ENCODE measurements at places on chromosomes 7 and 10.

- no peak for DNase-seq
These were observed 15.7 kb upstream of the SEMA3A start for GRCh38 chr7:84210301-84210700.

GRCh38 chr7:85172530-85172941 lies 14.3 kb downstream of the SEMA3D start:
- no peak for DNase-seq

- no peak for DNase-seq
These were observed at the start of gene LDB3 for GRCh38 chr10:86668297-86669165. Gene LDB3 (plus strand): TSS chr10:86668511. CDS start chr10:86668692, 181 bp downstream.

DNA sequence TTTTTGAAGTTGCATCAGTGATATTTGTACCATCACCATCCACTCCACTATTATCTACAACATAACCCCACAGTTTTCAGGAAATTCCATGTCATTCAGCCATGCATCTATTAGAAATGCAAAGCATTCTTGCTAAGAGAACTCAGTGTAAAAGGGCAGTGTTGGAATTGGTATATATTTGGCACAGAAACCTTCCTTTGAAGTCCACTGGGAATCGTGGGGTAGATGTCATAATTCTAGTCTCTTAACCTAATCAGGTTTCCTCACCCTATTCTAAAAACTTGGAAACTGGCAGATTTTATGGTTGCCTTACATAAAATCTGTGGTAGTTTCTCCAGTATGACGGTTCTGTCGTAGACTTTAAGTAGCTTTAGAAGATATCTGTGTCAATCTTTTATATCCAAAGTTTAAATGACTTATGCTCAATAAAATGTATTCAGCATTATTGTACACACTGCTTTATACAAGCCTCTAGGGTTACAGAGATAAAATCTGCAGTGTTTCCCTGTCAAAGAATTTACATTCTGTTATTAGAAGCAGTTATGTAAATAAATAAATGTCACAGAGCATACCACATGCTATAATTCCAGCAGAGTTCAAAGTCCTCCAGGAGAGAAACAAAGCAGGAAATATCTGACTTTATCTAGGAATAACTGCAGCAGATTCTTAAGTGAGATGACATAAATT lies 704.4 kb upstream of the CELF2 start:
- no peak for DNase-seq

- DNase-seq, result no peak
These were observed 316.7 kb downstream of the LRRTM3 start for GRCh38 chr10:67242528-67242927.

GRCh38 chr10:104297697-104298660 lies 29.0 kb downstream of the GSTO2 start:
- no peak for DNase-seq

DNA sequence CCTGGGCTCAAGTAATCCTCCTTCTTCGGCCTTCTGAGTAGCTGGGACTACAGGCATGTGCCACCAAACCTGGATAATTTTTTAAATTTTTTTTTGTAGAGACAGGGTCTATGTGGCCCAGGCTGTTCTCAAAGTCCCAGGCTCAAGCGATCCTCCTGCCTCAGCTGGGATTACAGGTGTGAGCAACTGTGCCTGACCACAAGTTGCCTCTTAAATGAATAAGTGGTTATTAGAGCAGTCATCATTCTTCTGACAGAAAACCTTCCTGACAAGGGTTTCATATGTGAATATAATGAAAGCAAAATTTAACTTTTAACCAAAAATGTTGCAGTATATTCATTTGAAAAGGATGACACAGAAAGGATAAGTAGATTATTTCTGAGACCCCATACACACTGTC lies 532.5 kb downstream of the GRM8 start:
- DNase-seq, result no peak

DNA sequence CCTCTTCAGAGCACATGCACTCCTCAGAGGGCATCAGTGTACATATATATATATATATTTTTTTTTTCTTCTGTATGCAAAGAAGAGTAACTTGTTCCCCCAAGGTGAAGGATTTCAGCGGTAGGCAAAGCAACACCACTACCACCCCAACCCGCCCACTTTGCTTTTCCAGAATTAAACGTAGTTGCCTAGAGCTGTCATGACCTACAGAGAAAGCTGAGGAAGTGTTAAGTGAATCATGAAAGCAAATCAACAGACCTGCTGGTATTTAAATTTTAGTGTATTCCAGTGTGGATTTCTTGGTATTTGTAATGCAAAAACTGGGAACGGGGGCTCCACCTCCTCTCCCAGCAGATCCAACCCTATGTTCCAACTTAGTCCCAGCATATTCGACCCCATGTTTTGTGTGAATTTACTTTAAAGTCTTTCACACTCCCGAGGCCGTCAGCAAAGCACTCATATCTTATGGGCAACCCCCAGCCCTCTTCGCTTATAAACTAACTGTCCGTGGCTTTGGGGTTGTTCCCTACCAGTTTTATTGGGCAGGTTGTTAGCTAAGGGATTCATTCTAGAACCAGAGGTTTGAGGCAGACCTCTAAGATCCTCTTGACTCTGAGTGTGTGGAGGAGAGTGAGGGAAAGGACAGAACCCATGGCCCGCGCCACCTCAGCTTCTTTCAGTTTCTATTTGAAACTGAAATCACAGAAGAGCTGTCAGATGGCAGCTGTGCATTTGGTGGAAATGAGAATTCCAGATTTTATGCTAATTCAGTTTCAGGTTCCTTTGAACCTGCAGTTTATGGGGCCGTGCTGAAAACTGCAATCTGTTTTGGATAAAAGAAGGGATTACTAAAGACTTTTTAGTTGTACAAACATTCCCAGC lies 450.2 kb upstream of the GALNT17 start:
- DNase-seq, result no peak

DNA sequence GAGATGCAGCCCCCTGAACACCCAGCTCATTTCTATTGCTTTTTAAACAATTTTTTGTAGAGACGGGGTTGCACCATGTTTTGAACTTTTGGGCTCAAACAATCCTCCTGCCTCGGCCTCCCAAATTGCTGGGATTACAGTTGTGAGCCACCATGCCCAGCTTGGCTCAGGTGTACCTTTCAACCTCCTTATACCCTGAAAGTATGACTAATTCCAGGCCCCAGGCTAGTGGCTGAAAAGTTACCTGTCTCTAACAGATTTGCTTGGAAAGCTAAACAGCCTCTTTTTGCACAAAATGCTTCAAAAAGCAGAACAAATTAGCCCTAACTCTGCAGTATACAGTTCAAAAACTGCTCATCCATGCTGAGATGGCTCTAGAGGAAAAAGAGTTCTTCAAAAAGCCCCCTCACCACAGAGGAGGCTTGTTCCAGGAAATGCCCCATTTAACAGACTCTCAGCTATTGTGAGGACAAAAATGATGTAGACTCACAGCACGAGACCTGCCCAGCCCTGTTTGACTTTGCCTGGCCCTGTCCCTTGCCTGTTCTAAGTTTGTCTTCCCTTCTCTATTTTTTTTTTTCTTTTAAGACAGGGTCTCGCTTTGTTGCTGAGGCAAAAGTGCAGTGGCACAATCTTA lies 13.4 kb upstream of the AP1S1 start:
- DNase-seq, result no peak

DNA sequence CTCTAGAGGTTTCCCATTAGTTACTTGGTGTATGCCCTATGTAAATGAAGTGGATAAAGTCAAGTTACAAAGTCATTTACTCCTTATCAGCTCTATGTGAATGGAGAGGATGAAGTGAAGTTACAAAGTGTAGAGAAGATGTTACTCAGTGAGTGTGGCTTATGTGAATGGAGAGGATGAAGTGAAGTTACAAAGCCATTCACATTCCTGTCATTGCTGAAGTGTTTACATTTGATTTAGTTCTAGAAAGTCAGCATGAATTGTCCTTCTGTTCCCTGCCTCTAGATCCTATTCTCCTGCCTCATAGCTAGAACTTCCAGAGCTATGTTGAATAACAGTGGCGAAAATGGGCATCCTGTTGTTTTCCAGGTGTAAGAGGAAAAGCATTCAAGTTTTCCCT lies 880.1 kb downstream of the DNAJB9 start:
- no peak for DNase-seq

GRCh38 chr10:44306147-44306710 lies 78.7 kb downstream of the CXCL12 start:
- peak; percentile 1 for DNase-seq

- no peak for DNase-seq
These were observed 6.0 kb upstream of the TAS2R38 start for GRCh38 chr7:141979568-141979967.

GRCh38 chr10:84269773-84270172 lies 24.9 kb downstream of the RGR start:
- no peak for DNase-seq

DNA sequence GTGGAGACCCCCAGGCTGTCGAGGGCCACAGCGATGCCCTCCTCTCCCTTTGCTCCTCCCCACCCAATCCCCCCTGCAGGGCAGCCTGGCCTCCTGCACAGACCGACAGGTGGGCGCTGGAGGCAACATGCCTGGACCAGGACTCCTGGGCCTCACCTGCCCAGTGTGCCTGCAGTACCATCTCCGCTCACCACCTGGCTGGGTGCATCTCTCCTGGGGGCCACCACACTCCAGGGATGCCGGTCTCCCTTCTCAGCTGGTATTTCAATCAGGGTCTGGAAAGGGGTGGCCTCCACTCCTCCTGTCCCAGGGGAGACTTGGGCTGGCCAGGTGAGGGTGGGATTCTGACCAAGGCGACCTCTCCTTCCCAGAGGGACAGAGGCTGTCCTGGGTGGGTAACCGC lies 17.2 kb upstream of the CFAP46 start:
- DNase-seq, result no peak

DNA sequence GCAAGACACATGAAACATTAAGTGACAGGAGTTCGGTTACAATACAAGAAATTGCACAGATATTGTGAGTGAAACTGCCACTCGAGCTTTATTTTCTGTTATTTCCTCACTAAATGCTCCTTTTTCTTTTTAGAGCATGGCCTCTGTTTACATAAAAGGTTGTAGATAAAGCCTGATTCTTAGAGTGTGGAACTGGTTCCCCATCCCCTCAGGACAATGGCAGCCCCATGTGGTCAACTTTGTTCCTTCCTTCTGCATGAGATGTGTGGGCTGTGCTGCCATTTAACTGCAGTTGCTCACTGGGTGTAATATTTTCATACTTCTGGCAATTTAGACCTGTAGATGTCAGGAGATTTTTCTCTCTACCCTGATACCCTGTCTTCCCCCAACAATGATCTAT lies 70.2 kb downstream of the LRGUK start:
- DNase-seq, result no peak

DNA sequence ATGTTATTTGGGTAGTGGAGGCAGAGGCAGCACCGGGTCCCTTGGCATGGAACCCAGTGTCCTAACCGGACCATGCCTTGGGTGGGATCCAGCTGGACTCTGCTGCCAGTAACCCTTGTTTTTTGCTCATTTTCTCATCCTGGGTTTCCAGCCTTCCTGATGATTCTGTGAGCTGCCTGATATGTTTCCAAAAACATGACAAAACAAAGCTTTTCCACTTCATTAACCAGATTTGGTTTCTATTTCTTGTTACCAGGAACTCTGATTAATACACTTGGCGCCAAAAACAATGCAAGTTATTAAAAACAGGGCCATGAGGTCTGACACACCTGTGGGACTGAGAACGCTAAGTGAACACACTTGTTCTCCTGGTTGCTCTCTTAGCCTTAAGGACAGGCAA lies 32.8 kb upstream of the DLG5 start:
- no peak for DNase-seq

GRCh38 chr10:71333129-71333887 lies 14.2 kb downstream of the SLC29A3 start:
- no peak for DNase-seq

- no peak for DNase-seq
These were observed at the start of gene HECW1 for GRCh38 chr7:43112459-43112940. Gene HECW1 (plus strand): TSS chr7:43112647. CDS start chr7:43243906, 131,259 bp downstream.

DNA sequence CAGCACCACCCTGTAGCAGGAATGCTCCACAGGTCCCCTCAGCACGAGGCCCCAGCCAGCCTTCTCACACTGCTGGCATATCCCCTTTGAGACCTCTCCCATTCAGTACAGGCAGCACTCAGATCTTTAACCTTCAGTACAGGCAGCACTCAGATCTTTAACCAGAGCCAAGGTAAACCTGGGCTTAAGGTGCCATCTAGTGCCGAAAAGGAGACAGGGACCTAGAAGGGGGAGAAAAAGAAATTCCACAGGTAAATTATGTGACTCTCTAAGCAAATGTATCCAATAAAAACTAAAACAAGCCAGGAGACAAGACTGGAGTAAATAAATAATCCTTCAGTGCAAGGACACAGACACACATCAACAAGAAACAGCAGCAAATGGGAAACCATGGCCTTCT lies 358.6 kb downstream of the PTPRN2 start:
- no peak for DNase-seq

DNA sequence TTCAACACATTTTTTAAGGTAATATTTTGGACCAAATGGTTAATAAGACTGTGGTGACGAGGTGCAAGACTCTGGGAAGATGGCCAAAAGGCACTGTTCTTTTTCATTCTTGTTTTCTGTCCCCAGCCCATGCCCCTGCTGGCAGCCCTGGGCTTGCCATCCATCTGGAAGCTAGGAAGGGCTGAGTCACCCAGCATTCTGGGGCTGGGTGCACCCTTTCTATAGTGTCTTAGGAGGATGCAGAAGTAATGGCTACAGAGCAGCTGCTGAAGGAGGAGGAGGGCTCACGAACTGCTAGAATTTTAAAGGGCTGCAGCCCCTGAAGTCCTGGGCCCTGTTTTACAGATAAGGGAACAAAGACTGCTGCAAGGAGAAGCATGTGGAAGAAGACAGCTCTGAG lies 42.8 kb upstream of the ZNF32 start:
- DNase-seq, result no peak

GRCh38 chr7:141838581-141838980 lies 2.7 kb downstream of the PRSS37 start:
- no peak for DNase-seq

- DNase-seq, result no peak
These were observed 84.8 kb upstream of the LRRC4 start for GRCh38 chr7:128115821-128116723.

GRCh38 chr7:32074787-32075585 lies 4.8 kb upstream of the PDE1C start:
- no peak for DNase-seq

DNA sequence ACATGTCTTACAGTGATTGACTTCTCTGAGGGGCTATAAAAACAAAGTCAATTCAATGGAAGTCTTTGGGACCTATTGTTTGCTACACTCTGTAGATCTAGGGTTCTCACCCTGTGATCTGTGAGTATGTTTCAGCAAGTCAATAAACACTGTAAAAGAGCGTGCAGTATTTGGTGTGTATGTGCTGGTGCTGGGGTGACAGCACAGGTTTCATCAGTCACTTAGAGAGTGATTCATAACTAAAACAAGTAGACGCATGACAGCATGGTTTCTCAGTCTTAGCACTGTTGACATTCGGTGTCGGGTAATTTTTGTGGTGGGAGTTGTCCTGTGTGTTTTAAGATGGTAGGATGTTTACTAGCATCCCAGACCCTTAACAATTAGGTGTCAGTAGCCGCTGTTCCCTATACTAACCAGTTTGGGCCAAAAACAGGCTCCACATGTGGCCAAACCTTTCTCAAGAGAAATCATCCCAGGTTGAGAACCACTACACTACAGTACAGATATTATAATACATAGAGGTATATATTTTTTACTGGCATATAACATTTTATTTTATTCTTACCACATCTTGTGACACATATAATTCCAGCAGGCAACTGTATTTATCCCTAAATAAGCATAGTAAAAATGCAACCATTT lies 411.8 kb downstream of the ARL4A start:
- DNase-seq, result no peak

All from NCI-H446 treated with DMSO at 0.1 percent for 48 hours (cell line).